ENCODE measurements at places on chromosomes 3 and 15. TPM values are rescaled to one million over a fixed set of nuclear protein-coding genes. Genes with fewer than 3 reads are reported as not detected.

DNA sequence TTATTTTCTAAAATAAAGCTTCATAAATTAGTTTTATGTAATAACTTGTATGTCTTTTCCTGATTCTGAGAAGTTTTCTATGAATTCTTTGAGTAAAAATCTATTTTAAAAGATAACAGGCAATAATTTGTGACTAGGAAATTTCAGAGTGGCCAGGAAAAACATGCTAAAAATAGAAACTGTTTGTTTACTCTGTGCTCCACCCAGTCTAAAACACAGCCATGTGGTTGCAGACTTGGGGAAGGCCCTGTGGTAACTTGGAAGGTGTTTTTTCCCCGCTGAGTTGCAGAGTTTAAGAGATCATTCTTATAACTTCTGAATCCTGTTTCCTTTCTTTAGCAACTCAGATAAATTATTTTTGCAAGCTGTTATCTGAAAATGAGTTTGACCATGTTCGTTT is 21.9 kb downstream of the PLCL2 start:
- DNase-seq, result no peak

Gene NR2E3
- total RNA-seq, result 0.65 TPM

DNA sequence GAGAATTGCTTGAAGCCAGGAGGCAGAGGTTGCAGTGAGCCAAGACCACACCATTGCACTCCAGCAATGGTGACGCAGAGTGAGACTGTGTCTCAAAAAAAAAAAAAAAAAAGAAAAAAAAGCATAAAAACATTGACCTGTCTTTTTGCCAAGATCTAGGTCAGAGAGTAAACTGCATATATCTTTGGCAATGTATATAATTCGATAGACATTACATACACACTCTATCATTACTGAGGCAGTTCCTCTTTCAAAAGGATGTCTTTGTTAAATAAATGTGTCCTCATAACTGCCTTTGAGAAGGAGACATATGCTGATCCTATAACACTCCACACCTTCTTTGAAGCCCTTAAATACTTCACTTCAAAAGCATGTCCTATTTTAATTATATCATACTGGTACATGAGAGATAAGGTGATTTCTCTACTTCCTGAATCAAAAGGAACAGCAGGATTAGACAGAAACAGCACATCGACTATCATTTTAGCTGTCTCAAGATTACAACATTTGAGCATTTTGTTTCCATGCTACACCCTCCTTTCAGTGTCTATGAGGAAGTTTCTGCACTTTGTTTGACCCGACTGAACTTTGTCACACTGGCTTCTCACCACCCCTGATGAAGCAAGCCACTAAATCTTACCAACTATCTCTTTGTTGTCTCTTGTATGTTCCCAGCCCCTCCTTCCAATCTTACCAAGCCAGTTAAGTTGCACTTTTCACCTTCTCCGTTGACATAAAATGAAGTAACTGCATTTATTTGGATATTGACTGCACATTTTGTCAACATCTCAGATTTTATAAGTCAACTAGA is 335.8 kb downstream of the MECOM start:
- DNase-seq, result no peak

Gene ISLR2
- total RNA-seq, result not detected

GRCh38 chr3:128320551-128321340 is 145.9 kb downstream of the DNAJB8 start:
- DNase-seq, result no peak

DNA sequence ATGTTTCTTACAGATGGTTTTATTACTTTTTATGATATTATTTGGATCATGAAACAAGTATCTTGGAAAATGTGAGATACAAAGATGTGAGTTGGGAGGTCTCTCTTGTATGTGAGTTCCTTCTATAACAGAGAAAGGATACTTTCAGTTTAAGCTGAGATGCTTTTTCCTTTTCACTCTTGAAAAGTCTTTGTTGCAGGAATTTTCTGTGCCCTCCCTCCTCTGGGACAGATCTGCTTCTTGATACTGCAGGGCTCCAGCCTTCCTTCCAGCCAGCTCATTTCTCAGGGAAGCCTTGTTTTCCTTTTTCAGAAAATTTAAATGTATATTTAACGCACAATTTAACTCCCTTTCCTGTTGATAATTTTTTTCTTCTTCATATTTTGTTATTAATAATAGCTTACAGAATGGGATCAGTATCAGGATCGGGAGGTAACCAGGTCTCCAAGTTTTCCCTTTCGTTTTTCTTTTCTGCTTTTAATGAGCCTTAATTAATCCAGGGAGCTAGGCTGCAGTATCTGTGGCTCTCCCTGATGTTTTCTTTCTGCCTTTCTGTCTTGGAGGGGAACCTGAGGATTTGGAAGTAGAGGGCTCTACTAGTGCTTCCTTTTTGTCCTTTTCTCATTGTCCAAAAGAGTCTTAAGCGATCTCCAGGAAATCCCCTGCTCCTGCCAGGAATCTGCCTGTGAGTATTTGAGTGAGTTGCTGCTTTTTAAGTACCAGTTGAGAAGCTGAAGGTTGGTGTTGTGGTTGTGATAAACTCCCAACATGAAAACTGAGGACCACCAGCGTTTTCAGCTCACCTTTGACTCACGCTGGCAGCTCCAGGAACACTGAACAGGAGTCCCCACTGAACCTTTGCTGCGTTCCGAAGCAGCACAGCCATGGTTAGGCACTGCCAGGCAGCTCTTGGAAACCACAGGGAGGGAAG is 105.7 kb downstream of the IGF1R start:
- DNase-seq, result peak; percentile 45

Gene PRICKLE2
- total RNA-seq, result 6.3 TPM

GRCh38 chr3:194357681-194358080 is 6.6 kb upstream of the CPN2 start:
- DNase-seq, result no peak

Gene BLOC1S6
- 32.5 TPM for total RNA-seq

DNA sequence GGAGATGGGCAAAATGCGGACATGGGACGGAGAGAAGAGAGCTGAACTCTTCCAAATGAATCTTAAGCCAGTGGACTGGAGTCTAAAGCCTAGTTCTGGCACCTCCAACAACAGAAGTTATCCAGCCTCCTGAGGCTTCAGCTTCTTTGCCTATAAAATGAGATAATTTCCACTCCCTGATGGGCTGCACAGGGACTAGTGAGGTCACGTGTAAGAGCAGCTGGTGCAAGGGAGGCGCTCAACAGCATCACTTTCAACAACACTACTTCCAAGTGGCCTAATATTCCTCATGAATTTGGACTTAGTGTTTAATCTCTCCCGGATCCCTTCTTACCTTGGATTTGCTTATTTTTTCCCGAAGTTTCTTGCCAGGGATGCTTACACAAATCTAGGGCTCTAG is 8.7 kb downstream of the CXCR6 start:
- no peak for DNase-seq

Gene GHRL
- not detected for total RNA-seq

DNA sequence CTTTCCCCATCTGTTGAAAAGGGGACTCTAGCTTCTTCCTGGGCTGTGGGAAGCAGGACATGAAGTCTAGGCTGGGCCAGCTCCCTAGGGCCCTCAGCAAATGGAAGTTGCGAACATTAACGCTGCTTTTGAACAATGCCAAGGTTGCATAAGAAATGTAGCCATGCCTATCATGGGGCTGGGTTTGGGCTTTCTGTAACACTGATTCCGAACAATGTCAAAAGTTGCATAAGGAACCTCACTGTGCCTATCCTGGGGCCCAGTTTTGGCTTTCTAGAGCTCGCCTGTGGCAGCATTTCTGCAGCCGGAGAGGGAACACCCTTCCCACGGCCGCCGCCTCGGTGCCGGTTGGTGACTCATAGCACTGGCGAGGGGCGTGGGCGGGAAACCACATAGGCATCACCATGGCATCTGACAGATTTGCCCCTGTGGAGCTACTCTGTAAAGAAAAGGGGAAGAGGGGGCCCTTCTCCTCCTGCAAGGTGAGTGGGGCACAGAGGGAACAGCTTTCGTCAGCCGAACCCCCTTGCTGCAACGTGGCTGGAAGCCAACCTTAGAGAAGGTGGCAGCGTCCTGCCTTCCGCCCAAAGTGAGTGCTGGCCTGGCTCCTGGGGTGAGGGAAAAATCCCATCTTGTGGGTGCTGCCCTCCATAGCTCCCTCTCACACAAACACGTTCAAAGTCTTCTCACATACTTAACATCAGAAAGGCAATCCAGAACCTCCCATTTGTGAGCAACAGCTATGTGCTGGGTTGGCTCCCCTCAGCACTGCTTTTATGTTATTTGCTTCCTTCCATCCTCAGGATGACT is 46.6 kb upstream of the ATP2B2 start:
- peak; percentile 16 for DNase-seq

DNA sequence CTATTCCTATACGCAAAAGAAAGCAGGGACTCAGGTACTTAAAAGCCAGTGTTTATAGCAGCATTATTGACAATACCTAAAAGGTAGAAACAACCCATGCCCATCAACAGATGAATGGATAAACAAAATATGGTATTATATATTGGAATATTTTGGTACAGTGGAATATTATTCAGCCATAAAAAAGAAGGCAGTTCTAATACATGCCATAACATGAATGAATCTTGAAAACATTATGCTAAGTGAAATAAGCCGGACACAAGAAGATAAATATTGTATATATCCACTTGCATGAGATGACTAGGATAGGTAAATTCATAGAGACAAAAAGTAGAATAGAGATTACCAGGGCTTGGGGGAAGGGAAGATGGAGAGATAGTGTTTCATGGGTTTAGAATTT is 9.2 kb downstream of the FNDC3B start:
- DNase-seq, result no peak

GRCh38 chr3:130395916-130396315 is 50.4 kb downstream of the COL6A5 start:
- peak; percentile 49 for DNase-seq

- no peak for DNase-seq
Measured at GRCh38 chr3:141227752-141228151, 3.9 kb upstream of the PXYLP1 start.

GRCh38 chr3:142500211-142500610 is 52.4 kb upstream of the XRN1 start:
- no peak for DNase-seq

Gene TEX55
- not detected for total RNA-seq

Gene UBAP1L
- 0.49 TPM for total RNA-seq

GRCh38 chr15:75694241-75695182 is 18.1 kb downstream of the CSPG4 start:
- DNase-seq, result peak; percentile 96

- DNase-seq, result no peak
Measured at GRCh38 chr3:183688874-183689273, 8.7 kb upstream of the YEATS2 start.

All from foreskin keratinocyte (primary cell).